Muscle of back (tissue), 13 donors: ENCODE measurements at places on chromosomes 11 and 22. TPM values are rescaled to one million over a fixed set of nuclear protein-coding genes. Genes with fewer than 3 reads are reported as not detected.
A peak's percentile ranks its signal among the peaks of the same experiment; 100 is the strongest.

The MRGPRX4 gene
- not detected for polyA plus RNA-seq

The CASP5 gene
- polyA plus RNA-seq: not detected

- DNase-seq: no peak
Measured at GRCh38 chr22:31730344-31730711, 19.6 kb downstream of the PRR14L start.

DNA sequence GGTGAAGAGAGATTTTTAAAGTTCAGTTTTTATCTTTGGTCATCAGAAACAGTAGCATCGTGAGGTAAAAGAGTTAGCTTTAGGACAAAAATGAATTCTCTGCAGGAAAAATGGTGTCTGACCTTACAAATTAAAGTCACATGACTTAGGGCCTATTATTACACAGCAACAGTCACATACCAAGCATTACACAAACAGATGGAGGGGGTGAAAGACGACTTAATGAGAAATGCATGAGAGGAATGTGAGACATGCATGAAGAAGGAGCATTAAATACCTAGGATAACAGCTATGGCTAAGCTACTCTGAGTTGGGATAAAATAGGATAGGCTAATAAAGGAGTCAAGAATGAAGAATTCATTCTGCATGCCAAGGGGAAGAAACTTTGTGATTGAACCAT, 77.5 kb downstream of the BLID start:
- no peak for DNase-seq

DNA sequence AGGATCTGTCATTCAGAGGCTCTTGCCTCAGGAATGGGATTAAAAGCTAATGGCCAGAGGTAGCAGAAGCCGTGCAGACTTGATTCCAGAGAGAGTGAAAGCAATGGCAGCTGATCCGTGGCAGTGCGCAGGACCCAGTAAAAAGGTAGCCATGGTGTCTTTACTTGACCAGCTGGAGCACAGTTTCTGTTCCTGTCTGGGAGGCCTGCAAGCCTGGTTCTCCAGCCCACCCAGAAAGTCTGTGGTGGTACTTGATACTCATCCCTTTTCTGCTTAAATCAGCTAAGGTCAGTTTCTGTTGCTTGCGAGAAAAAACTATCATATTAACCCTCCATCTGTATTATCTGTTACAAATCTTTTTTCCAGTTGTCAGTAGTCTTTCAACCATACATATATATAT, 86.7 kb downstream of the RPS6KA4 start:
- no peak for DNase-seq

The TRIM6 gene
- polyA plus RNA-seq: 1.4 TPM

The SLC37A2 gene
- polyA plus RNA-seq: 3.9 TPM

DNA sequence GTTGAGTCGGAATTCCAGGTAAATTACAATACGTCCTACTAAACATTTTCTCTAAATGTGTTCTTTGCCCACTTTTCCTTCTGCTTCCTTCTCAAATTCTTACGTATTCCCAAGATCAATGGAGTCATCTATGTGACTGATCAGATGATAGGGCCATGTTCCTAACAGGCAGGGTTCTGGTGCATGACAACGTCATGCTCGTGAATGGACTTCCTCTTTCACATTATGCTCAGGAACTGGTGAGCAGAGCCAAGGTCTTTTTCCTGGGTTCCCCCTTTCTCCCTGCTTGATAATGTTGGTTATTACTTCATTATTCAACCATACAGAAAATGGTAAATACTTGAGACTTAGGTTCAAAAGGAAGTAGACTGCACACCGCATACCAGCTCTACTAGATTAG, 789.4 kb downstream of the OPCML start:
- DNase-seq: no peak

- DNase-seq: no peak
Measured at GRCh38 chr11:57653163-57653562, 3.5 kb upstream of the YPEL4 start.

The H19 gene
- 14,072 TPM for polyA plus RNA-seq

DNA sequence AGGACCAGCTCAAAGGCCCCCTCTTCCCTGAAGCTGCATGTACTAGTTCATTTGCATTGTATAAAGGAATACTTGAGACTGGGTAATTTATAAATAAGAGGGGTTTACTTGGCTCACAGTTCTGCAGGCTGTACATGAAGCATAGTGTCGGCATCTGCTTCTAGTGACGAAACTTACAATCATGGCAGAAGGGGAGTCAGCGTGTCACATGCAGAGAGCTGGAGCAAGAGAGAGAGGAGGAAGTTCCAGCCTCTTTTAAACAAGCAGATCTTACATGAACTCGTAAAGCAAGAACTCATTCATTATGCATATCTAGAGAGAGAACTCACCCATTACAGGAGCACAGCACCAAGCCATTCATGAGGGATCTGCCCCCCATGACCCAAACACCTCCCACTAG, 7.1 kb upstream of the HMGXB4 start:
- DNase-seq: no peak

The HIPK3 gene
- 96.2 TPM for polyA plus RNA-seq

DNA sequence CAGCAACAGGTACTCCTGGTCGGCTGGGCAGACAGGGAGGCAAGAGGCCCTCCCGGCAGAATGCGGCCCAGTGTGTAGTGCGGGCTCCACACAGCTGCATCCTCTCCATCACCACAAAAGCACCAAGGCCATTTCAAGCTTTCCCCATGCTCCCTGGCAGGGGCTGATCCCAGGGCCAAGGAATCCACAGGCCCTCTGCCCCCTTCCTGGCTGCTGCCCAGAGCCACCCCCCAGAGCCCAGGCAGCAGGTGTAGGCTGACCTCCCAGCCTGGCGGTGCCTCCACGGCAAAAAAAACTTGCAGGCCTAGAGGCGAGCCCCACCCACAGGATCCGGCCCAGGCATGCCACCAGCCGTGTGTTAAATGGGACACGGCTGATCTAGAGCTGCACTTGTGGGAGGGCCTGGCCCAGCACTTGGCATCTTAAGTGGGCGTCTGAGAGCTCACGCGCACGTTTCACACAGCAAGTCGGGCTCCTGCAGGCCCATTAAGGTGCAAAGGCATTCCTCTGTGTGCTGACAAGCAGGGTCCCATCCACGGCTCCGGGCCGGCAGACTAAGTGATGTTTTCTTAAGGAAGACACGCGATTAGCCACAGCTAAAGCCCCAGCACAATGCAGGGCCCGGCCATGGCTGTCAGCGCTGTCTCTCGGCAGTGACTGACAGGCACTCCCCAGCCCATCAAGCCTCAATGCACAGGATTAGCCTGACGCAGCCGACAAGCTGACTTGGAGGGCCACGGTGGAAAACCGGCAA, 19.8 kb upstream of the GNB1L start:
- peak; percentile 55 for DNase-seq

GRCh38 chr11:43983221-43983810, 40.9 kb downstream of the C11orf96 start:
- DNase-seq: no peak

DNA sequence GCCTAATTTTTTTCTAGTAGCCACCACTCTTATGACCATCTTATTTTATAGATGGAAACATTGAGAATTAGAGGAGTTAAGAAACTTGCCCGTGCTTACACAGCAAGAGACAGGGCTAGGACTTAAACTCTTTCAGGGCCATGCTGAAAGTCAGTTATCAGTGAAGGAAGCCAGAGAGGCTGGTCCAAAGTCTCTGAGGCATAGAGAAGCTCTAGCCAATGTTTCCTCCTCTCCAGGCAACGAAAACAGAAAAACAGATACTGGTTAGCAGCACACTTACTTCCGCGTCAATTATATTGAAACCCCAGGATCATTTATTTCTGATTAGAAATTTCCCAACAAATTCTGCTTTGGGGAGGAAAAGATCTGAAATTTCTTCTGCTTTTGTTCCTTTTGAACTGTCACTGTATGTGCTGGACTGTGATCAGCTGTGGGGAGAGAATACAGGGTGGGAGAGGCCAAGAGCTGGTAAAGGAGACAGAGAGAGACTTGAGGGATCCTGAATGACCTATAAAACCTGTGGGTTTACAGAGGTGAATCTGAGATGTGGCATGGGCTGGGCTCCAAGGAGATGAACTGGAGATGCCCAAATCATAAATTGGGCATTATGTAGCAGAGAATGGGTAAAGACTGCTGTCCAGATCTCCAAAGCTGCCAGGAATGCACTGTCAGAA, 37.5 kb upstream of the CAPRIN1 start:
- peak; percentile 7 for DNase-seq

DNA sequence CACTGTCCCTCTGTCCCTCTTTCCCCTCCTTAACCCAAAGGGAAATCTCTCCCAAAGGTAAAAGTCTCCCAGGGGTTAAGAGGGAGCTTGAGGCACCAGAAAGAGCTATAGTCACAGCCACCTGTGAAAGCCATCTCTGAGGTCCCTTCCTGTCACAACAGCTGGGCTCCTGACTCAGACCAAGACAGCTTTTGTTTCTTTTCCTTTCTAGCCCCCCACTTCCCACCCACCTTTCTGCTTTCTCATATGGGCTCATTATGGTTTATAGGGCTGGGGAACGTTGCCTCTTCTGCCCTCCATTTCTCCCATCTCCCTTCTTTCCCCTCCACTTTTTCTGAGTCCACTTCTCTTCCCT, 19.1 kb downstream of the MIF start:
- DNase-seq: no peak

- DNase-seq: no peak
Measured at GRCh38 chr22:45344334-45344733, 34.6 kb downstream of the FAM118A start.

The KDM4E gene
- 0.10 TPM for polyA plus RNA-seq

DNA sequence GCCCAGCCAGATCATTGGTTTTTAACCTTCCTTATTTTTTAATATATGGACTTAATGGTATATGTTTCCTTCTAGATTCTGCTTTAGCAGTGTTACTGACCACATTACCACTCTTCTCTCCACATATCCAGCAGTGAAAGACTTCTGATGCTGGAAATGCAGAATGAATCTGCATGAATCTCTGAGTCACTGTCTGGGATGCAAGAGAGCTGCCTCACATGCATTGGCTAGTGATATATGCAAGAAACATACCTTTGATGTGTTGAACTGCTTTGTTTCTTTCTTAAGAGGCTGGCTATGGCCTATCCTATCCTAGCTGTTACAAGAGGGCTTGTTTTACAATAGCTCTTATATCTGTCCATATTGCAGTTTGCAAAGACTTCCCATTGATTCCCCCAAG, 16.6 kb upstream of the AMPD3 start:
- DNase-seq: no peak

GRCh38 chr11:82117362-82117761, 616.3 kb downstream of the FAM181B start:
- DNase-seq: no peak

- no peak for DNase-seq
Measured at GRCh38 chr22:36561291-36561811, 32.4 kb upstream of the EIF3D start.

The MB gene
- polyA plus RNA-seq: 261 TPM

- no peak for DNase-seq
Measured at GRCh38 chr22:36520423-36520822, 8.5 kb downstream of the EIF3D start.

The ELFN2 gene
- polyA plus RNA-seq: 1.1 TPM

The ZNF280B gene
- polyA plus RNA-seq: 3.2 TPM

DNA sequence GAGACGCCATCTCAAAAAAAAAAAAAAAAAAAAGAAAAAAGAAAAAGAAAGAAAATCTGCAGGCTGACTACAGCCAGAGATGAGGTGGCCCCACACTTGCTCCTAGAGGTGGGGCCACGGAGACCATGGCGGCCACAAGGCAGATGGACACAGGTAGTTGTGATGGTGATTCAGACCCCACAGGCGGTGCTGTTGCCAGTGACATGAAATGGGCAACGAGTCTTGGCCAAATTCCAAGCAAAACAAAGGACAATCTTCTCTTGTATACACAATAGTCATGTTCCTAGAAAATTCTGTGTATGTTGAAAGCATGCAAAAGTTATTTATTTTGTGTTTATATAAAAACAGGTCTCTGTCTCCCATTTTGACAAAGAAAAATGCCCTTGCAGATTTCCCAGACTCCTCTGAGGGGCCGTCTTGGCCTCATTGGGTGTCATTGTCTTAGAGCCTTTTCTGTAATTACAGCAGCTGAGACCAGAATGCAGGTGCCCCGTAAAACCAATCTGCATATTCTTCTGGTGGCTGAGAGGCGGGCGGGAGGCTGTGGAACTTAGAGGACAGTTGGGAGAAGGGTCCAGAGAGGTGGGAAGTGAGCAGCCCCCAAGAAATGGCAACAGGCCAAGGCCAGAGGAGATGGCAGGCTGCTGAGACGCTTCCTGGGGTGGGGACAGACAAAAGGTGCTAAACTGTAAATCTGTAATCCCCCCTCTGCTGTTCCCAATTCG, 22.5 kb upstream of the DAGLA start:
- DNase-seq: no peak
